AG09309 (cell line): ENCODE measurements at places on chromosomes 6 and 20.

GRCh38 chr6:165811512-165811911 is 148.5 kb upstream of the PDE10A start:
- no peak for DNase-seq

DNA sequence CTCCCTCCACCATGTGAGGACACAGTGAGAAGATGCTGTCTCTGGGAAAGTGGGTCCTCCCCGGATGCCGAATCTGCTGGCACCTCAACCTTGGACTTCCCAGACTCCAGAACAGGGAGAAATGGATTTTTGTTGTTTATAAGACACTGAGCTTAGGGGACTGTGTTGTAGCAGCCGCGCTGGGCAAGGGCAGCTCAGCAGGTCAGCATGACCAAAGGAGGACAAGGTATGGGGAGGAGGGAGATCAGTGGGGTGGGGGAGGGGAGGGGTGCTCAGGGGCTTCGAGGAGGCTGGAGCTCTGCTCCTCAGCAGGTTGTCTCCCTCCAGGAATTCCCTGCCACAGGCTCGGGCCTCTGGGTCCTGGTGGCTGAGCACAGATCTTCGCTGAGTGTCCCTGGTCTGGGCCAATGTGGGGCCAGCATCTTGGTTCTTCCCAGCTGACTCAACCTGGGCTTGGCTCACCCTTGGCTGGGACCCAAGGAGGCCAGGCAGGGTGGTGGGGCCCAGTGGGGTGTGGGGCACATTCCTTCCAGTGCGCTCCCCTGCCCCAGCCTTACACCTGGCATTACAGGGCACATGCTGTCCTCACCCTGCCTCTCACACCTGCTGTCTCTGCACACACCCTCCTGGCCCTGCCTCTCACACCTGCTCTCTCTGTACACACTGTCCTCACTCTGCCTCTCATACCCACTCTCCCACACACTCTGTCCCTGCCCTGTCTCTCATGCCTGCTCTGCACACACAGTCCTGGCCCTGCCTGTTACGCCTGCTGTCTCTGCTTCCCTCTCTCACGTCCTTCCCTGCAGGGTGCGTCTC is 107.3 kb downstream of the SYCP2 start:
- no peak for DNase-seq

GRCh38 chr6:155349129-155349528 is 34.8 kb upstream of the TFB1M start:
- DNase-seq: no peak

DNA sequence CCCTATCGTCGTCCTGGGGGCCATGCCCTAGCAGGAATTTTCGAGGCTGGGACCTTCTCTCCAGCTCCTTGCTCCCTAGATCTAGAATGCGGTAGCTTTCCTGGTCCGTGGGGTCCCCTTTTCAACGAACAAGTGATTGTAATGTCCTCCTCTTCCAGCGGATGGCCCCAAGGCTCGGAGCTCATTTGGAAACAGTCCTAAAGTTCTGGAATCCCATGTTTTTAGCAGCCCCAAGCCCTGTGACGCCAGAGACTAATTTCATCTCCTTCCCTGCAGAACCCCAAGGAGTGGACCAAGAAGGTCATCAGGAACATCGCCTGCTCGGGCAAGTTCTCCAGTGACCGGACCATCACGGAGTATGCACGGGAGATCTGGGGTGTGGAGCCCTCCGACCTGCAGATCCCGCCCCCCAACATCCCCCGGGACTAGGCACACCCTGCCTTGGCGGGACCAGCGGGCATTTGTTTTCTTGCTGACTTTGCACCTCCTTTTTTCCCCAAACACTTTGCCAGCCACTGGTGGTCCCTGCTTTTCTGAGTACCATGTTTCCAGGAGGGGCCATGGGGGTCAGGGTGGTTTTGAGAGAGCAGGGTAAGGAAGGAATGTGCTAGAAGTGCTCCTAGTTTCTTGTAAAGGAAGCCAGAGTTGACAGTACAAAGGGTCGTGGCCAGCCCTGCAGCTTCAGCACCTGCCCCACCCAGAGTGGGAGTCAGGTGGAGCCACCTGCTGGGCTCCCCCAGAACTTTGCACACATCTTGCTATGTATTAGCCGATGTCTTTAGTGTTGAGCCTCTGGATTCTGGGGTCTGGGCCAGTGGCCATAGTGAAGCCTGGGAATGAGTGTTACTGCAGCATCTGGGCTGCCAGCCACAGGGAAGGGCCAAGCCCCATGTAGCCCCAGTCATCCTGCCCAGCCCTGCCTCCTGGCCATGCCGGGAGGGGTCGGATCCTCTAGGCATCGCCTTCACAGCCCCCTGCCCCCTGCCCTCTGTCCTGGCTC is 48.5 kb downstream of the PYGB start:
- DNase-seq: no peak

- DNase-seq: no peak
Measured at GRCh38 chr20:22794200-22794599, 209.8 kb upstream of the FOXA2 start.

- no peak for DNase-seq
Measured at GRCh38 chr6:31794866-31795615, 511 bp downstream of the VARS1 start.

- DNase-seq: no peak
Measured at GRCh38 chr6:44530910-44531234, 143.4 kb downstream of the CDC5L start.

DNA sequence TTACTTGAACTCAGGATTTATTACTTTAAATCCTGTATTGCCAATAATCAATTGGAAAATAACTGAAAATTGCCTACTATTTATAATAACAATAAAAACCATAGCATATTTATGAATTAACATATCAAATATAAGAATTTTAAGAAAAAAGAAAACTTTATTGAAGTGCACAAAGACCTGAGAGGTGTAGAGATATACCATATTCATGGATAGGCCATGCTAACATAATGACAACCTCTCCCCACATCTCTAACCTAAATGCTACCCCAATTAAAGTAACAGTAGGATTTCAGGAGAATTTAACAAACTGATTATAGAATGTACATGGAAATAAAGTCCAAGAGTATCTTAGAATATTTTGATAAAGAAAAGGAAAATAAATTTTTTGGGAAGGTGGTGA is 5.1 kb upstream of the HLA-DMB start:
- no peak for DNase-seq

DNA sequence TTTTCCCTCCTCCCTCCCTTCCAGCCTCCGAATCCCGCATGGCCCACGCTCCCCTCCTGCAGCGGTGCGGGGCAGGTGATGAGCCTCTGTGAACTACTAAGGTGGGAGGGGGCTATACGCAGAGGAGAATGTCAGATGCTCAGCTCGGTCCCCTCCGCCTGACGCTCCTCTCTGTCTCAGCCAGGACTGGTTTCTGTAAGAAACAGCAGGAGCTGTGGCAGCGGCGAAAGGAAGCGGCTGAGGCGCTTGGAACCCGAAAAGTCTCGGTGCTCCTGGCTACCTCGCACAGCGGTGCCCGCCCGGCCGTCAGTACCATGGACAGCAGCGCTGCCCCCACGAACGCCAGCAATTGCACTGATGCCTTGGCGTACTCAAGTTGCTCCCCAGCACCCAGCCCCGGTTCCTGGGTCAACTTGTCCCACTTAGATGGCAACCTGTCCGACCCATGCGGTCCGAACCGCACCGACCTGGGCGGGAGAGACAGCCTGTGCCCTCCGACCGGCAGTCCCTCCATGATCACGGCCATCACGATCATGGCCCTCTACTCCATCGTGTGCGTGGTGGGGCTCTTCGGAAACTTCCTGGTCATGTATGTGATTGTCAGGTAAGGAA is at the start of gene OPRM1:
Gene OPRM1, plus strand, starts transcription at position 10 of the 612 bp plus-strand sequence. Its CDS starts 305 bp downstream, at position 315.
- DNase-seq: no peak
